ENCODE measurements at places on chromosomes 4 and X.
A peak's percentile ranks its signal among the peaks of the same experiment; 100 is the strongest.

DNA sequence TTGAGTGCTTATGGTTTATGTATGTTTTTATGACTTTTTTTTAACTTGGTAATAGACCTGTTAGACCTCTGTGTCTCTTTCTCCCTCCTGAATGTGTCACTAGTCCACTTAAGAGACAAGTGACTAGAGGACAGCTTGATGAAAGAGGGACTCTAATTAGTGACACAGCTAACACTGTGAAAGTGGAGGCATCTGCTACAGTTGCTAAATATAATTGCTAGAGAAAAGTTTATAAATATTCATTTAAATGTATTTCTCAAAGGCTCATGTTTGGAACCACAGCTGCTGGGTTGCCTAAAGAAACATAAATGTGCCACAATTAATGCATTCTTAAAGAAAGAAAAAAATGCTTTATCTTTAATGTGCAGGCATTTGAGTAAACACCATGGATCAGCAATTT, 176.4 kb downstream of the FRMPD4 start:
- no peak for DNase-seq

DNA sequence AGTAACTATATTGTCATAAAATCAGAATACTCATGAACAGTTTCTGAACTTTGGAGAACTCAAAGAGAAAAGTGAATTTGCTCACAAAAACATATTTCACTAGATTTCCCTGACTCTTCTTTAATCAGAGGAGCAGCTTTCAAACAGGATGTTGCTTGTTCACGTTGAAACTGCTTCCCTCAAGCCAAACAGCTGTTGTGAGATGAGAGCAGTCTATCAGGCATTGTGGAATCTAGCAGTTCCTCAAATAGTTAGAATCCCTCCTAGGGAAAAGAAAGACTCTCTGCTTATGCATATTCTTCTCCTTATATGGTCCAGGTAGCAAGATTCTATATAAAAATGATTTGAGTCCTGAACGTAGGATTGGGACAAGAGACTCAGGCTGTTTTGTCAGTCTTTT, 1012.1 kb downstream of the FAM133A start:
- DNase-seq, result no peak

DNA sequence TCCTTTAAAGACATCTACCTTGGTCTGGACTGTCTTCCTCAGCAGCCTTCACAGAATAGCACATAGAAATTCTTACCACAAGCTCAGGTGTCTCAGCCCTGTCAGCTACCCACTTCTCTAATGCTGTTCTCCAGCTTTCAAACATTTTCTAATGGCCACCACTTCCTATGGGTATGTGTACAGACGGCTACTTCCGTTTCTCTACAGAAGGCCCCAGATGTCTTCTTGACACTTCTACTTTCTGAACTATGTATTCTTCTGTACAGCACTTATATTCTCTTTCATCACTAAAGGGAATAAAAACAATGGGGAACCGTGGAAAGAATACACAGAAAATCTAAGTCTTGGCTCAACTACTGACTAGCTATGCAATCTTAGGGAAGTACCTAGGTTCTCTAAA, 13.3 kb downstream of the OPHN1 start:
- no peak for DNase-seq

DNA sequence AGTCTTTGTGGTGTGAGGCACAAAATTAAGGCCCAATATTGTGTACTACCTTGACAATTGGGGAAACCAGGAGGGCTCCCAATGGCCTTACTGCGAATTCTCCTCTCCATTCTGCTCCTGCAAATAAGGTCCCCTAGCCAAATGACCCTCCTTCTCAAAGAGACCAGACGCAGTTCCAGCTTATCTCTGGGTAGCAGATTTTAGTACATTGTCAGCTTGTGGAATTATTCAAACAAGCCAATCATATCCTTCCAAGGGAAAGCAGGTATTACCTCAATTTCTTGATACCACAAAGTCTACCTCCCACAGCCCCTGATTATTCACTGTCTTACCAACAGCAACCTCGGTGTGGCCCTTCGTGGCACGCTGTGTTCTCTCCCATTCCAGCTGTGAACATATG, 7.8 kb upstream of the ZBTB33 start:
- DNase-seq, result no peak

- DNase-seq, result peak; percentile 58
These were observed 270.2 kb upstream of the TAPT1 start for GRCh38 chr4:16496501-16496900.

GRCh38 chr4:171430495-171430894, 382.7 kb upstream of the GALNTL6 start:
- no peak for DNase-seq

DNA sequence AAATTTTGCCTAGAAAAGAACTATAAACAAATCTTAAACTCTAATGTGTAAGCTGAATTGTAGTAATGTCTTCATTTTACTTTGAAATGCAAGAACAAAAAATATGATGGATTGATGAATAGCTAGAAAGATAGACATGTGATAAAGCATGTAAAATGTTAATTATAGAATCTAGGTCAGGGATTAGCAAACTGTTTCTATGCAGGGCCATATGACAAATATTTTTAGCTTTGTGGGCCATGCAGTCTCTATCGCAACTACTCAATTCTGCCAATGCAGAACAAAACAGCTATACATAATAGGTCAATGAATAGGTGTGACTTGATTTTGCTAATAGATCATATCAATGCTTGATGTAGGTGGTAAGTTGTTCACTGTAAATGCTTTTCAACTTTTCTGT, 75.3 kb downstream of the TBCK start:
- no peak for DNase-seq

GRCh38 chrX:47420265-47420664, 49.9 kb downstream of the ZNF157 start:
- no peak for DNase-seq

GRCh38 chr4:143558286-143558685, 44.8 kb downstream of the SMARCA5 start:
- no peak for DNase-seq

GRCh38 chr4:69760455-69760854, at the start of gene SULT1B1:
Gene SULT1B1, minus strand, starts transcription at chr4:69760620. Its CDS starts 5,403 bp downstream, at chr4:69755217.
- peak; percentile 81 for DNase-seq

DNA sequence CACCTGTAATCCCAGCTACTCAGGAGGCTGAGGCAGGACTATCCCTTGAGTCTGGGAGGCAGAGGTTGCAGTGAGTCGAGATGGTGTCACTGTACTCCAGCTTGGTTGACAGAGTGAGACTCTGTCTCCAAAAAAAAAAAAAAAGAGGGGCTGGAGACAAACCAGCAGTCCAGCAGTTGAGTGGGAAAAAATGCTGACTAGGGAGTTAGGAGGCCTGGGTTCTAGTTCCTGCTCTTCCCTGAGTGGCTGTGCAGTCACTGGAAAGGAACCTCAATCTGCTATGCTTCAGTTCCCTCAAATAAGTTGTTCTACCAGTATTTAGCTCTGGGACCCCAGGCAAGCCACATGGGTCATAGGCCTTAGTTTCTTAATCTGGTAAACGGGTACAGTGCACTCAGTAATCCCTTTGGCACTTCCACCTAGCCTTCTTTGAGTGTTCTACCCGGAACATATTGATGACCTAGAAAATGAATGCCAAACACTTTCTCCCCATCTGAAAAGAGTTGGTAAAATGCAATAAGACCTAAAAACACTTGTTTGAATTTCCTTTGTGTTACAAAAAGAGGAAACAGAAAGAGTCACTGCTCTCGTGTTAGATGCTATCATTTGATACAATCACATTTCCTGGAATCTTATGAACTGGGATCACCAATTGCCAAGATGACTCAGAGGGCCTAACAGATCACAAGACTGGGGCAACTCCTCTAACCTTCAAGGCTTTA, 99.3 kb upstream of the EGFL6 start:
- peak; percentile 48 for DNase-seq

DNA sequence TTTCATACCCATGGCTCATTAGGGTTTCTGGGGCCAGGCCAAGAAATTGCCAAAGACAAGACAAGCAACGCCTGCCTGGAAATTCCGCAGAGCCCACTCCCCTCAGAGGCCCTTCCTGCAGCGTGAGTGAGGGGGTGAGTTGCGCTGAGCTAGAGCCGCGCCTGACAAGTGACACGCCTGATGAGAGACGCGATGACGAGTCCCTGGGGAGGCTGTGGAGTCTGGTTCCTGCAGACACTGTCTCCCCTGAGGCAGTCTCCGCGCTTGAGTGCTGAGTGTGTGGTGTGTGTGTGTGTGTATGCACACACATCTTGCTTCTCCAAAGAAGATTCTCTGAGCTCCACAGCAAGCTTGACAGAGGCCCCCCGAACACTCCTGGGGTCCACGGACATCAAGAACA, 269.8 kb downstream of the BCOR start:
- no peak for DNase-seq

- no peak for DNase-seq
These were observed 4.5 kb upstream of the RHOH start for GRCh38 chr4:40192114-40193015.
